Activated T-helper 1 cell treated with Interleukin-2 at 50 U/mL for 16 hours (primary cell): ENCODE measurements at places on chromosomes 12 and 14.

DNA sequence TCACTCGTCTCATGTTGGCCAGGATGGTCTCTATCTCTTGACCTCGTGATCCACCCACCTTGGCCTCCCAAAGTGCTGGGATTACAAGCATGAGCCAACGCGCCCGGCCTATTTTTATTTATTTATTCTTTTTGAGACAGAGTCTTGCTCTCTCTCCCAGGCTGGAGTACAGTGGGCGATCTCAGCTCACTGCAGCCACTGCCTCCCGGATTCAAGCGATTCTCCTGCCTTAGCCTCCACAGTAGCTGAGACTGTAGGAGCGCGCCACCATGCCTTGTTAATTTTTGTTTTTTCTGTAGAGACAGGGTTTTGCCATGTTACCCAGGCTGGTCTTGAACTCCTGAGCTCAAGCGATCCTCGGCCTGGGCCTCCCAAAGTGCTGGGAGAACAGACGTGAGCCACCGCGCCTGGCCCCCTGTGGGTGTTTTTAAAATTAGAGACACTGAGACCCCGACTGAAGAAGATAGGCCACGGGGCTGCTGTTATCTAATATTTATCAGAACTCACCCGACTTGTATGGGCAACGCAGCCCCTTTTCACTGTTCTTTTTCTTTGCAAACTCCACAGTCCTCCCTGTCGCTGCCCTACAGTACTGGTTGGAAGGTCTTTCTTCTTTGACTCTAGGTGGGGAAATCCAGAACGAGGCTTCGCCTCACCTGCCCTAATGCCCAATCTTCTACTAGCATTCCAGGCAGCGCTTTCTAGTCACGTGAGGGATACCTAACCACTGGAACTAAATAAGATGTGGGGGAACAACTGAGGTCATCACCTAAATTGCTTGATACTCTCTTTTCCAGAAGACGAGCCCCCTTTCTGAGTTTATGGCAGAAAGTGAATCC, 1.4 kb upstream of the GABARAPL1 start:
- DNase-seq = no peak

DNA sequence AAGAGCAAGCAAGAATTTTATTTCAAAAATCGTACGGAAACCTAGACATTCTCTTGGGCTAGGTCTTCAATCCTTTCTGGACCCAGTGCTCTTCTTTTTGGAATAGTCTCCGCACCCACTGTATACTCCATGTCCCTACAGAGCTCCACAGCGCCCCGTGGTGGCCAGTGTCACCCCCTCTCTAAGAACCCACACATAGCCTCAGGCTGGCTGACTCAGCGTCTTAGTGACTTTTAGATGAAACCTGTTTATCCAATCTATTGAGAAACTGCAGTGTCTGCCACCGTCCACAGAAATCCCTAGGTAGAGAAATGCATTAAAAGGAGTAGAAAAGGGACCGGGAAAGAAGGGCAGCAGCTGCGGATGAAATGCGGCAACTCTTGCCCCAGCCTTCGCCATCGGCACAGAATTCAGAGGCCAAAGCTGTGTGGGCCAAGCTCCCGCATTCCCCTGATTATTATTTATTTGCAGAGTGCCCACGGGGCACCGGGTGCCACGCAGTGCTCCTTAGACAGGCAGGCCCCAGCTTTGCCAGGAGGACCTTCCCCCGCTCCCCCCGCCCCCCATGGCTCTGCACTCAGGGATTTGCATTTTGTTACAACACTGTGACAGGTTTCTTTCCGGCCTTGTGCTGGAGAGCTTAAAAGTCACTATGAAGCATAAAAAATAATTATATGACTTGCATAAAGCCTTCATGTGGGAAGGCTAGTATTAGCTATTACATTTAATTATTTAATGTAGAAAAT, 170.1 kb upstream of the FKBP4 start:
- no peak for DNase-seq

- DNase-seq = no peak
Measured at GRCh38 chr12:92601680-92602079, 101.1 kb upstream of the PLEKHG7 start.

DNA sequence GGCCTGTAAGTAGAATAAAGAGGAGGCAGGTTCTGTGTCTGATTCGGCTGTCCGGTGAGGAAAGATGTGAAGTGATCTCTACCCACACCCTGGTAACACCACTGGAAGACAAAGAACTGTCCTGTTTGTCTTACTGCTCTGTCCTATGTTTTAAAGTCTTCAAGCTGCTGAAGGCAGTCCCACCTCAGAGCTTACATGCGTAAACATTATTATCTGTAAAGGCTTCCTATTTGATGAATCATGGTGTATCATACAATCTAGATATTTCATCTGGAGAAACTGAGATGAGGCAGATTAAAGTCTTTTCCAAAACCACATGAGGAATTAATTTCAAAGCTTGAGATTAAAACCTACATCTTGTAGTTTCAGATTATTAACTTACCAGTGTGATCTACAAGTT, 427.6 kb downstream of the ZFP36L1 start:
- DNase-seq = no peak

DNA sequence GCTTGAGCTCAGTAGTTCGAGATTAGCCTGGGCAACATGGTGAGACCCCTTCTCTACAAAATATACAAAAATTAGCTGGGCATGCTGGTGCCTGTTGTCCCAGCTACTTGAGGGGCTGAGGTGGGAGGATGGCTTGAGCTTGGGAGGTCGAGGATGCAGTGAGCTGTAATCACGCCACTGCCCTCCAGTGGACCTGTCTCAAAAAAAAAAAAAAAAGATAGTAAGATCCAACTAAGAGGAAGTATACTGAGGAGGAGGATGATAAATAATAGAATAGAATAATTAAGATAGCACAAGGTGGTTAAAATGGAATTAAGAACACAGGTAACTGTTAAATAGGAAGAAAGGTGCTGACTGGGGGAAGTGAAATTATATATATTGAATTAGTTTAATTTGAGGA, 37.0 kb upstream of the BAZ1A start:
- DNase-seq = no peak

DNA sequence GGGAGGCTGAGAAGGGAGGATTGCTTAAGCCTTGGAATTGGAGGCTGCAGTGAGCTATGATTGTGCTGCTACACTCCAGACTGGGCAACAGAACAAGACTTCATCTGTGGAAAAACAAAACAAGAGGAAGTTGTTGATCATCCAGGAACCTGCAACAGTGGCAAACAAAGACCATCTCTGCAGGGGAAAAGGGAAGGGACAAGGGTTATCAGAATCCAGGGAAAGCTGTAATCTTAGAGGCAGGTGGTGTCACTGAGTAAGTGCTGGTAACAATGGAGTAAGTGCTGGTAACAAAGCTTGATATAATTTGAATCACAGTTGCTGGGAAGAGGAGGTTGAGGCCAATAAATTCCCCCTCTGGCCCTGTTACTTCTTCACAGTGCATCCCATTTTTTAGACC, 27.5 kb upstream of the DCN start:
- DNase-seq = no peak

DNA sequence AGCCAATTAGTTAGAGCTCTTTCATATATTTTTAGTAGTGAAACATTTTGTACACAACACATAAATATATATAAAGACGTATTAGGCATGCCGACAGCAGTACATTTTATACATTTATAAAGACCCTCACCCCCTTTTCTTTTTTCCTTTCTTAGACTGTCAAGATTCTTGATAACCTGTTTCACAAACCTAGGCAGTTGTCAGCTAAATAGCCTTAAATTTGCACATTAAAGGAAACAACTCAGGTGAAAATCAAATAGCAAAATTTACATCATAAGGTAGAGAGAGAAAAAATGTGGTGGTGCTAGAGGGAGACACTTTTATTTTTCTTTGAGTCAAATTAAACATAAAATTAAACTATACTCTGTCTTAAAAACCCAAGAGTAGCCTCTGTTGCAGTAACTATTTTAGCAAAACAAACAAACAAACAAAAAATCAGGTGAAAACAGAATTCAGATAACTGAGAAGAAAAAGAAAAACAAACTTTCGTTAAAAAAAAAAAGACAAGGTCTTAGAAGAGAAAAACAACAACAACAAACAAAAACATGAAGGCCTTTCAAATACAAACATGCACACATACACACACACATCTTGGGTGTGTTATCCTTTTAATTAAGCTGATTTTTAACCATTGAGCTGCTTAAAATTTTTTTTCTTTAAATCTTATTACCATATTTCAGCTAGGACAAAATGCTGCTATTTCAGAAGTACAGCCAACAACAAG, 23.1 kb upstream of the SLC7A8 start:
- no peak for DNase-seq

- no peak for DNase-seq
Measured at GRCh38 chr14:33332497-33332896, 393.8 kb downstream of the NPAS3 start.

- DNase-seq = no peak
Measured at GRCh38 chr12:103102225-103102744, 144.8 kb downstream of the ASCL1 start.

DNA sequence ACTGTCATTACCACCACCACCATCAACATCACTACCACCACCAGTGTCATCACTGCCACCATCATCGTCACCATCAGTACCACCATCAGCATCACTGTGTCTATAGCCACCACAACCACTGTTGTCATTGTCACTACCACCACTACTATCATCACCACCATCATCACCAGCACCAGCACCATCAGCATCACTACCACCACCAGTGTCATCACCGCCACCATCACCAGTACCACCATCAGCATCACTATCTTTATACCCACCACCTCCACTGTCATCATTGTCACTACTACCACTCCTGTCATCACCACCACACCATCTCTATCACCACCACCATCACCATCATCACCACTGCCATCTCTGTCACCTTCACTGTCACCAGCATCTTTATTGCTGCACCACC, 60.6 kb downstream of the BEGAIN start:
- DNase-seq = no peak

DNA sequence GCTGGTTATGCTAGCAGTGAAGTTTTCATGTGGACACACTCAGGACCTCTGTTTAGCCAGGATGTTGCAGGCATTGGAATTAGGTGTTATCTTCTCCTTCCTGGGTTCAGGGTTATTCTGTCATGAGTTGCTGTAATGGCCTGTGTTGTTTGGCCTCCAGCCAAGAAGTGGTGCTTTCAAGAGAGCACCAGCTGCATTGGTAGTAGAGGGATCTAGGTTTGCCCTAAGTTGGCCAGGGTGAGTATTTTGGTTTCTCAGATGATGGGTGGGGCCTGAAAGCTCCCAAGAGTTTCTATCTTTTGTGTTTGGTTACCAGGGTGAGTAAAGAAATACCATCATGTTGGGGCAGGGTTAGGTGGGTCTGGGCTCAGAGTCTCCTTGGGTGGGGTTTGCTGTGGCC, 2.7 kb upstream of the GZMH start:
- no peak for DNase-seq

DNA sequence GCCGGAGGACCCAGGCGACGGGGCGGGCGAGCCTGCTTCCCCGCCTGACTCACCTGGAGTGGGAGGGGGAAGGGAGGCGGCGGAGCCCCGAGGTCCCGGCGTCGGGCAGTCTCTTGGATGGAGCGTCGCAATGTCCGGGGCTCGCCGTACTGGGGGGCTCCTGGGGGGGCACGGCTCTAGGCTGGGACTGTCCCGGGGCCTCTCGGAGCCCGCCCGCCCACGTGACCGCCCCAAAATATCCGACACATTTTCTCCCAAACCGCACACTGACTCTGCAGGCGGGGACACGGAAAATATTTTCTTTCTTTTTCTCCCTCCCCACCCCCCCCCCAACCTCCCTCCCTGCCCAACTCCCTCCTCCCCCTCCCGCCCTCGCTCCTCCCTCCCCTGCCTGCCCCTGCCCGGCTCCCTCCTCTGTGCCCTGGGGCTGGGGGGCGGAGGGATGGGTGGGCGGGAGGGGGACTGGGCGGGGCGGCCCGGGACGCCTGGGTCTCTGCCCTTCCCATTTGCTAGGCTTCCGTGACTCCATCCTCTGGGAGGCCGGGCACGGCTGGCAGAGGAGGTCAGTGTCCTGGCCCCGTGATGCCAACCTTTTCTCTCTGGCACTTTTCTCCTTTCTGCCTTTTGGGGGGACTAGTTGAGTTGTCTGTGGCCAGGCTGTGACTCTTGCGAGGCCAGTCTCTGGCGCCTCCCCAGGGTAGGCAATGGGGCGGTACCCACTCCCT, at the start of gene RARG:
Gene RARG (minus strand): TSS at position 289 of the 725 bp plus-strand sequence. CDS start 4,664 bp downstream, outside the sequence.
- DNase-seq = peak; percentile 45

- DNase-seq = no peak
Measured at GRCh38 chr12:131030472-131031328, 77.0 kb downstream of the ADGRD1 start.

GRCh38 chr12:9991876-9992275, 7.0 kb downstream of the CLEC1B start:
- no peak for DNase-seq
